ENCODE measurements at places on chromosomes 7 and 10.

- DNase-seq = peak; percentile 90
These were observed 4.1 kb downstream of the ACBD7 start for GRCh38 chr10:15084502-15084922.

- DNase-seq = no peak
These were observed 114.6 kb downstream of the DNAJC1 start for GRCh38 chr10:21888959-21889358.

DNA sequence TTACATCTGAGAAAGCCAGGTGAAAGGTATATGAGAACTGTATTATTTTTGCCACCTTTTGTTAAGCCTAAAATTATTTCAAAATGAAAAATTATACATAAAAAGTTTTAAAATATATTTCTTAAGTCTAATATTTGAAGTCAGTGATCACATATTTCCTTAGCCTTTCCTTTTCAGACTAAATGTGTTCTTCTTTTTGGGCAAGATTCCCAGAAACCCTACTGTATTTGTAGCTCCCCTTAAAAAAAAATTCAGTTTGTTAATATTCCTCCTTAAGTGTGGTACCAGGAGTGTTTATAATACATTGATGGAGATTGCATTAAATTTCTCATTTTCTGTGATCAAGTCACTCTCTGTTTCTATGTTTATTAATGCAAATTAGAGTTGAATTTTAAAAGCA, 22.8 kb downstream of the DNAJC1 start:
- DNase-seq = no peak

GRCh38 chr10:24382979-24383663, 174.2 kb downstream of the KIAA1217 start:
- DNase-seq = peak; percentile 34

DNA sequence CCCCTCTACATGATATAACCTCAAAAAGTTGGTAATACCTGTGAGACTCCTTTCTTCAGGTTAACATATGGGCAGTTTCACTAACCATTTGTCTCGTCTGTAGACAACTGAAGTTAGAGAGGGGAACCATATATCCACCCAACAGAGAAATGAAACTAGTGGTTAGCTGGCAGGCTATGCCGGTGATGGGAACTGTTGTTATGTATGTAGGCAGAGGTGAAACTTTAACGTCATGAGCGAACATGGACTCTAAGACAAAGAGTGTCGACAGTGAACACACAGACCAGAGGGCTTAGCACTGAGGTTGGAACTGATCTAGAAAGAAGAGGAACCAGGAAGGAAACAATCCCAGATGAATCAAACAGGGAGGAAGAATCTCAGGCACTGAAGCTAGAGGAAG, 112.4 kb downstream of the ELMO1 start:
- no peak for DNase-seq

DNA sequence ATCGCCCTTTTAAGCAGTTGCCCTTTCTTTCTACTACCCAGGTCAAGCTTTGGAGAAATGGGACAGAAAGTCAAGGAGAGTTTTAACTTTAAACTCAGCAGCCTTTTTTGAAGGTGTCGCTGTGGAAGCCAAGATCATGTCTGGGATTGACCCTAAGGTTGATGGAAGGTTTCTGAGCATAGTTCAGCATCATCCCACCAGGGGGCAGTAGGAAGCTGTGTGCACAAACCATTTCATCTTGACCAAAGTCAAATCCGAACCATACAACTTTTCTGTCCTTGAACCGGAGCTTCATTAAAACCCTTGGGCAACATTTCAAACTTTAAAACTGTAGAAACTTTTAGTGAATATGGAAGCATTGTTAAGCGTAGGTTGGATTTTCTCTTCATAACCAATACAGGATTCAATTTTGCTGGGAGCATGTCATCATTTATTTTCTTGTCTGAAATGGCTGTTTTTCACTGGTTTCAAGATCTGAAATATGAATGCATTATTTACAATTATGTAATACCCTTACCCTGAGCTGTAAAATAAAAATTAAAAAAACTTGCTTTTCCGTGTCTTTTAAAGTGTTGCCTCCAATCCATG, 214.4 kb upstream of the KIAA1217 start:
- peak; percentile 88 for DNase-seq

DNA sequence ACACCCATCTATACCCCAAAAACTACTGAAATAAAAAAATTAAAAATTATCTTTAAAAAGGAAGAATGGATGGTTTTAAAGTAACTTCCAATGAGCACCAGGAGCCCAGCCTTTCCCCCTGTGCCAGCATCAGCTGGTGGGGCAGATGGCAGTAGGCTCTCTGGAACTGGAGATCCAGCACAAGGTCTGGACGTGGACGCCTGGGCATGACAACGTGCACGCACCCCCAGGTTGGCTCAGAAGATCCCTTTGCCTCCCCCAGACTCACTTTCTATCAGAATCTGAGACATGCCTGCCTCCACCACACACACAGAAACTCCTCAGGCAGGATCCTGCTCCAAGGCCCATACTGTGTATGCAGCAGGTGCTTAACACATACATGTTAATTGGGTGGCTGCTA, 35.8 kb downstream of the TCERG1L start:
- no peak for DNase-seq

GRCh38 chr10:11345224-11346054, 266.0 kb downstream of the USP6NL start:
- no peak for DNase-seq

Data from testis (tissue), 5 donors.